Stimulated activated CD4-positive, alpha-beta T cell treated with anti-CD3 and anti-CD28 coated beads, Interleukin-2, amount 100 ng/mL, for 48 hours (primary cell): ENCODE measurements at places on chromosomes 16 and 17.

DNA sequence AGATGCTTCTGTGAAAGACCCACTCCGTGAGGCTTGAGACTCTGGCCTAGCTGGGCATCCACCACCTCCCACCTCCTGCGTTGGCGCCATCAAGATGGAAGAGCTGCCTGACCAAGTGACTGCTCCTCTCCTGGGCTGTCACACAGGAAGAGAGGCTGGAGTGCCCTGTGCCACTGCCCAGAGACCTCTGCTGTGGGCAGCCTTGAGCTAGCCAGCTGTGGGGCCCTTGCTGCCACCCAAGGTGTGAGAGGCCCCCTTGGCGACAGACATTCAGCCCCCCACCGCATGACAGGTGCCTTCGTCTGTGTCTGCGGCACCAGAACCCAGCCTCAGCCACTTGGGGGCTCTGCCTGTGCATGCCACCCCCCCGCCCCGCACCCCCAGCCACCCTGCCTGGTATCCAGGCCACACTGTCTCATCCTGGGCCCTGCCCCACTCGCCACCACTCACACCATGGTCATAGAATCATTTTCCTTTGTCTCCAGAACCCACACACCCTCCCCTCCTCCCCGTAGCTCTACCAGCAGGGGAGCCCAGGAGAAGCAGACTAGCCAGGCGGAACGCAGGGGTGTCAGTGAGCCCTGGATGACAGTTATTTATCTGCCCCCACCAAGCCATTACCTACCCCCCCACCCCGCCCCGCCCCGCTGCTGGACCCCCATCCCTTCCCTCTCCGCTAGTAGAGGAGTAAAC is 120.9 kb upstream of the LHX1 start:
- DNase-seq: no peak

- DNase-seq: no peak
Measured at GRCh38 chr17:70945386-70945785, 776.1 kb downstream of the KCNJ2 start.

DNA sequence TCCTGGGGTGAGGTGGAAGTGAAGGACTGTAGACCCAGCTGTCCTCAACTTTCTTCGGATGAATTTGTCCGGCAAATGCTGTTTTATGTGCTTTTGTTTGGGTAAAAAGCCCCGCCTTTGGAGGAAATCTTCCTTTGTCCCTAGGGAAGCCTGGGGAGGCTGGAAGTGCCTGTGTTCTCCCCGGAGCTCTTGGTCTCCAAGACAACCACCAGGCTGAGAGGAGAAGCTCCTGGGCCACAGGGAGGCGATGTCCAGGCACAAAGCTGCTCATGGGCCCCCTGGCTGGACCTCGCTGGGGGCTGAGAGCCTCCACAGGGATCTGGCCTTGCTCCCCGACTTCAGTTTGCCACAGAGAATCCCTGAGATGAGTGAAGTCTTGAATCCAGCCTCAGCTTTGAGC is 293.1 kb upstream of the N4BP1 start:
- DNase-seq: no peak

DNA sequence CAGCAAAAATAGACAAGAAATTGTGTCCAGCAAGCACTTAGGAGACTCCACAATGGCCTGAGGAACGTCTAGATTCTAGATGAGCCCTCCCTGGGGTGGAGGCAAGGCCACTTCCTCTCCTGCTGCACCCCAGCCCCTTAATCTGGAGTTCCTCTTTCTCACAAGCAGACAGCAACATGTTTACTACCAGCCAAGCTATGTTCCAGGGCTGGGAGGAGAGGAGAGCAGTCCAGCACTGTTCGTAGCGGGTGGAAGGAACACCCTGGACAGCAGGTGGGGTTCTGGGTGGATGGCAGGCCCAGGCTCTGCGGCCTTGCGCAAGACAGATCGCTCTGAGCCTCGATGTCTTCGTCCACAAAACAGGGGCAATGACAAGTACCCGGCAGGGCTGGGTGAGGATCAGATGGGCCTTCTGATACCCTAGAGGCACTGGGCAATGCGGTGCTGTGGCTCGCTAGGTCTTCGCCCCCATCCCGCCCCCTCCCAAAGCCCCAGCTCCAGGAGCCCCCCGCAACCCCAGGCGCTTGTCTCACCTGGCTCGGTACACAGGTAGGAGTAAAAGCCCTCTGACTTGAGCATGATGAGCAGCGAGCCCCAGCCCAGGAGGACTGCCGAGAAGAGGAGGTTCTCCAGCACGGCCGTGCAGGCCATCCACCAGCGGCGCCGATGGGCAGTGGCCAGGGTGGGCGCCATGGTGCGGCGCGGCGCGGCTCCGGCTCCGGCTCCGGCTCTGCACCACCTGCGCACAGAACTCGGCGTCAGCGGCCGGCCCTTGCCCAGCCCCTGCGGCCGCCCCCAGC is 1.3 kb downstream of the SLC43A2 start:
- no peak for DNase-seq

DNA sequence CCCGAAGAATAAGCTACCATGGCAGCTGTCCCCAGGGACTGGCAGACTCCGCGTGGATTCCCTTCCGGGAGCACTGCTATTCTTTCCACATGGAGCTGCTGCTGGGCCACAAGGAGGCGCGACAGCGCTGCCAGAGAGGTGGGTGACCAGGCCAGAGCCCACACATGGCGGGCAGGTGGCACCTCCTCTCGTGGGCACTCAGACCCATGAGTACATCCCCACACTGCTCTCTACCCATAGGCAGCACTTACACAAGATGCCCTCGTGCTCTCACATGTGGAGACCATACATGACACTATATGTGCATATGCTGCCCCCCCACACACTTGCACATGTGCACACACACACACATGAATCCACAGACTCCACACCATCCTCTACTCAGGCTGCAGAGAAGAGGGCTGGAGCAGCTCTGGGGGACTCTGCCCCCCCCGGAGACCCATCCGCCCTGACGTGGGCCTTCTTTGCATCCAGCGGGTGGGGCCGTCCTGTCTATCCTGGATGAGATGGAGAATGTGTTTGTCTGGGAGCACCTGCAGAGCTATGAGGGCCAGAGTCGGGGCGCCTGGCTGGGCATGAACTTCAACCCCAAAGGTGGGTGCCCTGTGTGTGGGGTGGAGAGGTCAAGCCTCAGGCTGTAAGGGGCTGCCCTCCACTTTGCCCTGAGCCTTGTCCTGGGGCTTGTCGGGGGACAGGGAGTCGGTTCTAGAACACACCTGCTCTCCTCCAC is 62.9 kb downstream of the MRC2 start:
- DNase-seq: no peak

- no peak for DNase-seq
Measured at GRCh38 chr17:12974005-12974531, 43.8 kb downstream of the ELAC2 start.

- no peak for DNase-seq
Measured at GRCh38 chr16:85634747-85635544, 21.8 kb downstream of the GSE1 start.

- DNase-seq: no peak
Measured at GRCh38 chr16:76278980-76279379, 1.8 kb downstream of the CNTNAP4 start.

GRCh38 chr17:48503747-48504146 is 27.1 kb downstream of the HOXB1 start:
- DNase-seq: no peak

DNA sequence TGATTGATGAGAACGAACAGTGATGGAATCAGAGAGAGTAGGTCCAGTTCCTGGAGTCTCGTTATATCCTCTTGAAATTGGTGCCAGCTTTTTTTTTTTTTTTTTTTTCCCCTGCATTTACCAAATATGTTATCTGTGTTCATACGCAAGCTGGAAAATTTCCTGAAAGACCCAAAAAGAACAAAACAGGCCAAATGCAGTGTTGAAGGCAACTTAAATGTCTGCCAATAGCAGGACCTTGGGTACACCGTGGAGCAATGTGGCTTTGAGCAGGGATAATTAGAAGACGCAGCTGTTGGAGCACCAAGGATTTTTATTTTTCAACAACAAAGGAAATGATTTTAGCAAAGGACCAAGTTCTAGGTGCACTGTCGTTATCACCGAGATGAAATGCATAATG is 105.0 kb downstream of the ABCC6 start:
- DNase-seq: no peak

- DNase-seq: no peak
Measured at GRCh38 chr16:31707743-31708335, 165.8 kb upstream of the ZNF267 start.

DNA sequence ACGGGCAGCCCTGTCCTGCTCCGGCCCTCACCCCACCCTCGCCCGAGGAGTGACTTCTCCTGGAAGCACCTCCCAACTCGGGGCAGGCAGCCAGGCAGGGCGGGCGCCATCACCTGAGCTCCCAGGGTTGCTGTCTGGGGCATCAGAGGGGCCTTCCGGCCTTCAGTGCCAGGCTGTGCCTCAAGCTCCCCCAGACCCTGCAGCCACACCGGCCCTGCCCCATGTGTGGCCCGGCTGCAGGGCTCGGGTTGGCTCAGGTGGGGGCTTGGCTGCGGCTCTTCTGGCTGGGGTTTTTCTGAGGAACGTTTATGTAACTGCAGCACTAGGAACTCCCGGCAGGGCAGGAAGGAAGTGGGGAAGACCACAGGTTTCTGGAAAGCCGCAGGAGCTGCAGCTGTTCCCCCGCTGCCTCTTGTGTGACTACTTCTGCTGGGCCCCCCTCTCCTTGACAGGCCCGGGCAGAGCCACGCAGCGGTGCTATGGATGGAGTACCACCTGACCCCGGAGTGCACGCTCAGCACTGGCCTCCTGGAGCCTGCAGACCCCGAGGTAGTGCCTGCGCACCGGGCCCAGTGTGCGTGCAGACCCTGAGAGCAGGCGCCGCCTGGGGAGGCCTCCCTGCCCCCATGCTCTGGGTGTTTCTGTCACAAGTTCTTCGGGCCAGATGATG is 45.6 kb downstream of the PRMT7 start:
- peak; percentile 35 for DNase-seq

GRCh38 chr16:27366687-27367460 is 35.1 kb upstream of the IL21R start:
- DNase-seq: no peak

GRCh38 chr16:85536411-85537330 is 76.5 kb upstream of the GSE1 start:
- no peak for DNase-seq

DNA sequence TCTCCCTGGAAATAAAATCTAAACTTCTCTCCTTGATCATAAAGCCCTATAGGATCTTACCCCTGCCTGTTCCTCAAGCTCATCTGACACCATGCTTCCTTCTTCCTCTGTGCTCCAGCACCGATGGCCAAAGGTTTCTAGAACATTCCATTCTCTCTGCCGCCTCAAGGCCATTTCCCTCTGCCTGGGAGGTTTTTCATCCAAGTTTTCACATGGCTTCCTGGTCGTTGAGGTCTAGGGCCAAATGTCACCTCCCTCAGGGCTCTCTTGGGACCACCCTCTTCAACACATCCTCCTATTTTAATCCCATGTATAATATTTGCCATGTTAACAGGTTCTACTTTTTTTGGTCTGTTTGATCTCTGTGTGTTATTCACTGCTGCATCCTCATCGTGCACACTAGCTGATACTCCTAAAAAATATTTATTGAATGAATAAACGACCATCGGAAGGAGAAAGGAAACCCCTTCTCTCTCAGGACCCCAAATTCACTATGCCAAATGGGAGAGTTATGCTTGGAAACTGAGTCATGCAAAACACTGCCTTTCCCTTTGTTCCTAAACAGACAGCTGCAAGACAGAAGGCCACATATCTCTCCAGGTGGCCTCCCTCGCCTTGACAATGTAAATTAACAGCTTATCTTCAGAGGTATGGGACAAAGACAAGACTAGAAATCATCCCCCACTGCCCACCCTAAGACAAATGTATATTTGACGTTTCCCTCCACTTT is 78.5 kb downstream of the XYLT1 start:
- no peak for DNase-seq

GRCh38 chr17:70169709-70170597 is 621 bp downstream of the KCNJ2 start:
- DNase-seq: no peak

DNA sequence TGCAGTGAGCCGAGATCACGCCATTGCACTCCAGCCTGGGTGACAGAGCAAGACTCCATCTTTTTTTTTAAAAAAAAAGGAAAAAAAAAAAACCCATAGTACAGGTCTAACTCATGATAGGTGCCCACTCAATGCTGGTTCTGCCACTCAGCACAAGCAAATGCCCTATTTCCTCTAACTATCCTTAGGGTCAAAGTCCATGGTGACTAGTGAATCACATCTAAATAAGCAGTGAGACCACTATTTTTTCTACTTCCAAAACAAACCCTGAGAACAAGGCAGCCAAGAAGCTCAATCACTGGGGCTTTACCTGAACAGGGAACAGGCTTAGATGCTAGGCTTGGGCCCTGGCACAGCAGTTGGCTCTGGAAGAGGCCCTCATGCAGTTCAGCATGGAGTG is 3.4 kb downstream of the BLTP2 start:
- no peak for DNase-seq

DNA sequence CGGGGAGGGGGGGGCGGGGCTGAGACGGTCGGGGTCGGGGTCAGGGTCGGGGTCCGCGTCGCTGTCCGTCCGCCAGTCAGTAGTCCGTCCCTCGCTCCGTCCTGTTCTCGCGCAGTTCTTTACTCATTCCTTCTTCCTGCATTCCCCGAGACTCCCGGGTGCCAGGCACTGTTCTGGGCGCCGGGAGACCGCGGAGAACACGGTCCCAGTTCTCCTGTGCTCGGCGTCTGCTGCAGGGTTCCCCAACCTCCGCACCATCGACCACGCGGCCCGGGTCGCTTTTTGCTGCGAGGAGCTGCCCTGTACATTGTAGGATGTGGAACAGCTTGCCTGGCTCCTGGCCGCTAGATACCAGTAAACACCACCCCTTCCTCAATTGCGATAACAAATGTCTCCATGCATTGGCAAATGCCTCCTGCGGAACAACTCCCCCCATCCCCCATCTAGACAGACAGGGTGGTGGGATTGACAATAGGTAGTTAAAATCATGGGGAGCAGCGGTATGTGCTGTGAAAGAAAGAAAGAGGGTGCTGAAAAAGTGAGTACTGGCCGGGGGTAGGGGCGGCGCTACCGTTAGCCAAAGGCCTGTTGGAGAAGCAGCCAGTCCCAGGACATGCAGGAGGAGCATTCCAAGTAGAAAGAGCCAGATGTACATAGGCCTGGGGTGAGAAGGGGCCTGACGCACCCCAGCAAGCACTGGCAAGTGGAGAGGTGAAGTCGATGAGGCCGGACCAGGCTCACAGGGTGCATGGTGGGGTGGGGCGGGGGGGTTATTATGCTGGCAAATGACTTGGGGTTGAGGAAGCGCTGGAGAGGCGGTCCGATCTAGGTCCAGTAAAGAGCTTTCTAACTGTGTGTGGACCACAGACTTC is 631 bp downstream of the TRAF7 start:
- DNase-seq: no peak

GRCh38 chr17:31449111-31449510 is 57.6 kb downstream of the RAB11FIP4 start:
- DNase-seq: no peak

GRCh38 chr17:13544292-13544691 is 57.4 kb downstream of the HS3ST3A1 start:
- DNase-seq: no peak
